ENCODE measurements at places on chromosomes 6 and 20.
A peak's percentile ranks its signal among the peaks of the same experiment; 100 is the strongest.

DNA sequence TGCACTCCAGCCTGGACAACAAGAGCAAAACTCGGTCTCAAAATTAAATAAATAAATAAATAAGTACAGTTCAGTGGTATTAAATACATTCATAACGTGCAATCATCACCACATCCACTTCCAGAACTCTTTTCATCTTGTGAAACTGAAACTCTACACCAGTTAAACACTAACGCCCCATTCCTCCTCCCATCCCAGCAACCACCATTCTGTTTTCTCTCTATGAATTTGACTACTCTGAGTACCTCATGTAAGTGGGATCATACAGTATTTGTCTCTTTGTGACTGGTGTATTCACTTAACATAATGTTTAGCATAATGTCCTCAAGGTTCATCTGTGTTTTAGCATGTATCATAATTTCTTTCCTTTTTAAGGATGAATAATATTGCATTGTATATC is 29.1 kb upstream of the SCML4 start:
- DNase-seq: no peak

DNA sequence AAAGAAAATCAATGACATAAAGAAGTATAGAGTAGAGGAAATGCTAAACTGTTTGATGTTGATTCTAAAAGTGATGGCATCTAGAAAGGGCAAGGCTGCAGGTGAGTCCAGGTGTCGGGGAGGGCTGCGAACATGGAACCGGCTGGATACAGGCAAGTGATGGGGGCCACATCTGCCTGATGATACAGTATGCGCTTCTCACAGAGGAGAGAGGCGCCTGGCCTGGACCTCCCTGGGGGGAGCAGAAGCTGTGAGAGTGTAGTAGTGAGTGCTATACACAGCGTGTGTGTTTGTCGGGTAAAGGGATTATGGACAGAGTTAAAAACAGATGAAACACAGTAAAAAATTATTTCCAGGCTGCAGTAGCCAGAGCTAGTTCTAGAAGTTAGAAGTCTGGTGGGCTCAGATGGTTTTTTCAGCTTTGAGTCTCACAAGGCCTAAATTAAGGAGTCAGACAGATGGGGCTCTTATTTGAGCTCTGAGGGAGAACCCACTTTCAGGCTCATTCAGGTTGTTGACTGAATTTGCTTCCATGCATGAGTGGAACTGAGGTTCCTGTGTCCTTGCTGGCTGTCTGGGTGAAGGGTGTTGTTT is 195.8 kb upstream of the ARG1 start:
- DNase-seq: no peak

DNA sequence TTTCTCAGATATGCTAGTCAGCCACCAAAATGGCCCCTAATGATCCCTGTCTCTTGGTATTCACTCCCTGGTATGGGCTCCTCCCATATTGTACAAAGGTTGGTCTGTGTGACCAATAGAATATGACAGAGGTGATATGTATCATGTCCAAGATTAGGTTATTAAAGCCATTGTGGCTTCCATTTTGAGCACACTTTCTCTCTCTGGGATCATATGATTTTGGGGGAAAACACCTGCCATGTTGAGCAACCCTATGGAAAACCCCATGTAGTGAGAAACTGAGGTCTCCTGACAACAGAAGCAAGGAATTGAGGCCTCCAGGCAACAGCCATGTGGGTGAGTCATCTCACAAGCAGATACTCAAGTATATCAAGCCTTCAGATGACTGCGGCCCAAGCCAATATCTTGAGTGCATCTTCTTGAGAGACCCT is 7.1 kb upstream of the ZNF318 start:
- no peak for DNase-seq

DNA sequence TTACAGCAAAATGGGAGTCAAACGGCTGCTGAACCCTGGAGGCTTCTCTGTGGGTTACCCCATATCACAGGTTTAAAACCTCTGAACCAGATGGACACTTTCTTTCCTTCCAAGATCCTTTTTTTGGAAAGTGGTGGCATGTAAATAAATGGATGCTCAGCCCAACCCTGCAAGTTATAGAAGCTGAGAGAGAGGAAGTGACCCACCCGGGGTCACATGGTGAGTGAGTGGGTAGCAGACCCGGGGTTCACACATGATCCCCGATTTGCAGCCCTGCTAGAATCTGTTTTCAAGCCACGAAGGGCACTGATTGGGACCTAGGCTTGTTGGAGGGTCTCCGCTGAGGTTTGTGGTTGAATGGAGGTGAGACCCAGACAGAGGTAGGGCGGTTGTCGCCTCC is 32.0 kb downstream of the SIRPA start:
- no peak for DNase-seq

DNA sequence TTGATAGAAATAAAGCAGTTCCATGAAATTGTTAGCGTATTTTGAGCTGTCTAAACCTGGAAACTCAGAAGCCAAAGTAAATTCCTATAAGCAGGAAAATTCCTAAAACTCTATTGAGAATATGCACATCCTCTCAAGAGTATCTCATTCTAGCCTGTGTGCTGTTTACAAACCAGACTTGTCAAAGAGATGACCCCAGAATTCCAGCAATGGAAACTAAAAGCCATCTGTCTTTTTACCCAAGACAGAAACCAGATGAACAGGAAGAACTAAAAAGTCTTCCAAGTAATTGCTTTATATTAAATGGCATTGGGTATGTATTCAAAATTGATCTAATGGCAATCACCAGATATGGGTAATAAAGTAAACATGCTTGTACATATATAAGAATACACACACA is 92.6 kb downstream of the COL19A1 start:
- DNase-seq: no peak

DNA sequence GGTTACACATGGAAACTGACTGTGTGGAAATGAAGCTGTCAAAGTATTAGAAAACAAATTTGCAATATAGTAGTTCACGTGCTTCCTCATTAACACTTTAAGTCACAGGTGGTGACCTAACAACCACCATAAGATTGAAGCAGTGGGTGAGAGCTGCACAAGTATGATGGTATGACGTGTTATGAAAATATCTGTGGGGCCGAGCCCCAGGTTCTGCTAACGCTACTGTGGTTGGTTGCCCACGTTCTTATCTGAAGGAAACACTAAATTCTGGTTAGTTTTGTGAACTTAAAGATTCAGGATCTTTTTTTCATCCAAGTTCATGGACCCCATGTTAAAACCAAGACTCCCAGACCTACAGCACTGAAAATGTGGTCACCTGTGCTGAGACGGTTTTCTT is 243.0 kb upstream of the RIN2 start:
- DNase-seq: no peak

DNA sequence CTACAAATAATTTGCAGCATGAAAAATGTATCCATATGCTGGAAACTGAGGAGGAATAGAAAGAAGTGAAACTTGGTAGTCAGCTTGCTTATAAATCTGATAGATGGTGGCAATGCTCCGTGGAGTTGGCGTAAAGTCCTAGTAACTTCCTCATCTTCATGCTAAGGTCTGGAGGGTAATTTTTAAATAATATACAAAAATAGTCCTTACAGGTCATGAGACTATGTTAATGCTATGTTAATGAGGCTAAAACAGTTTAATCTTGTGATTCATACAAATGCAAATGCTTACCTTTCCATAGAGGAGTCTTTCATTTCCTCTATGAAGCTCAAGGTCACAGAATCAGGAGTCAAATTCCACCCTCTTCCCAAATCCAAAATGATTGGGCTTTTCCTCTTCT is 9.4 kb upstream of the CRIP3 start:
- no peak for DNase-seq

DNA sequence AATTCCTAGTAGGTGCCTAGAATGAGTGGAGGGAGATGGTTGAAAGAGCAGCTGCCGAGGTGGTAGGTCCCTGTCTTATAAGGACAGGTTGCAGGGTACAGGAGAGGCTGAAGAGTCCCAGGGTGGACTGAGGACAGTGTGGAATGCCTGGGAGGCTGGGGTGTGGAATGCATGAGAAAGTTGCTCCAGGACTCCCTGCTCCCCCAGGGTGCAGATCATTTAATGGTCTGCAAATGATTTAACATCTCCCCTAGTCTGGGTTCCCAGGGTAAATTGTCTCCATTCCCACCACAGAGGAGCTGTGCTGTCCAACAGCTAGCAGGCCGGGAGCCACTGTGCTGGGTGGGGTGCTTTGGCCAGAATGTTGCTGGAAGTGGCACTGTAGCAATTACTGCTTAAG is 76.0 kb downstream of the CD83 start:
- DNase-seq: no peak

- peak; percentile 63 for DNase-seq
Observed at GRCh38 chr20:17617212-17617867, 47.5 kb downstream of the DSTN start.

- DNase-seq: no peak
Observed at GRCh38 chr20:44601801-44602204, 19.4 kb downstream of the PKIG start.

- no peak for DNase-seq
Observed at GRCh38 chr6:1702580-1703051, 92.9 kb downstream of the FOXC1 start.

DNA sequence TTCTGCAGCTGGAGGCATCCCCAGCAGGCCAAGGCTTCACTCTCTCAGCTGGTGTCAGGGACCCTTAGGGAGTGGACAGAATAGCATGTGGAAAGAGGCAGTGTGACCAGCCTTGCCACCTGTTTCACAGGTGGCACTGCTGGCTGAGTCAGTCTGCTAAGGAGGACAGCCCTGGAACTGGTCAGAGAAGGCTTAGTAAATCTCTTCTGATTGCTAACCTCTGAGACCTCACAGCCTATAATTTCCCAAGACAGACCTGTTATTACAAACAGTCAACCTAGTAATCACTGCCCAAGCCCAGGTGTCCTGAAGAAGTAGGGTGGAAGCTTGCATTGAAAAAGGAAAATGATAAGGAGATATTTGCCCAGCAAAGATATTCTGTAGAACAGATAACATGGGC is 26.4 kb upstream of the PAQR8 start:
- DNase-seq: no peak

- DNase-seq: no peak
Observed at GRCh38 chr6:144063246-144063743, 32.1 kb downstream of the SF3B5 start.

DNA sequence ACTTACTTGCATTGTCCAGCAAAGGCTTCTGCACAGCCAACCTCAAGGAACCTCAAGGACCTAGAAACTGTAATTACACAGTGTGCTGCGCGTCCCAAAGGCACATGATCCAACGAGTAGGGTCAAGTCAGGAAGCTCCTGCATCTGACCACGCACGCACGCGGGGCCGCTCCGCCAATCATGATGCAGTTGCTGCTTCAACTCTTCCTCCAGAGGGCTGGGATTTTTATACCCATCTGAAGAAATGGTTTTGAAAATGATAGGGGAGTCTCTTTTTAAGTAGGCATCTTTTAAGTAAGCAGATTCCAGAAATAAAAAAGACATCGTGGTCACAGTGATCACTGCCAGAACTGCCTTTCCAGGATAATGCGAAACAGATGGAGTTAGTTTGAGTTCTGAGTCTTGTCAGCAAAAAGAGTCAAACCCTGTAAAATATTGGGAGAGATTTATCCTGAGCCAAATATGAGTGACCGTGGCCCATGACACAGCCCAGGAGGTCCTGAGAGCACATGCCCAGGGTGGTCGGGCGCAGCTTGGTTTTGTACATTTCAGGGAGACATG is 34.0 kb downstream of the KIF25 start:
- DNase-seq: no peak

- no peak for DNase-seq
Observed at GRCh38 chr6:87628881-87629280, 38.9 kb downstream of the ORC3 start.

All from GM12892 (cell line).